ENCODE measurements at places on chromosomes 6 and 20. TPM values are rescaled to one million over a fixed set of nuclear protein-coding genes. Genes with fewer than 3 reads are reported as not detected.

SLC17A3 gene
- total RNA-seq, result 1.0 TPM

ZNF334 gene
- total RNA-seq, result not detected

PPP1R16B gene
- 0.15 TPM for total RNA-seq

SOBP gene
- 0.90 TPM for total RNA-seq

DEFB123 gene
- total RNA-seq, result not detected

CDH22 gene
- total RNA-seq, result not detected

SRSF3 gene
- 515 TPM for total RNA-seq

PCSK2 gene
- not detected for total RNA-seq

RHAG gene
- not detected for total RNA-seq

PERP gene
- 78.2 TPM for total RNA-seq

MACROD2 gene
- total RNA-seq, result 0.43 TPM

GRM1 gene
- not detected for total RNA-seq

BHLHE23 gene
- total RNA-seq, result not detected

NKX2-4 gene
- total RNA-seq, result not detected

GJA10 gene
- total RNA-seq, result not detected

ARHGAP18 gene
- total RNA-seq, result 4.4 TPM

SLC17A9 gene
- not detected for total RNA-seq

OGFRL1 gene
- 4.7 TPM for total RNA-seq

GINS1 gene
- total RNA-seq, result 34.6 TPM

TNF gene
- total RNA-seq, result 0.14 TPM

SLC32A1 gene
- not detected for total RNA-seq

VSTM2L gene
- 16.6 TPM for total RNA-seq

CLVS2 gene
- 0.25 TPM for total RNA-seq

MEP1A gene
- total RNA-seq, result not detected

TPX2 gene
- total RNA-seq, result 100 TPM

CD40 gene
- total RNA-seq, result 4.9 TPM

NEURL2 gene
- total RNA-seq, result 1.1 TPM

COL20A1 gene
- total RNA-seq, result 0.30 TPM

MICB gene
- 7.0 TPM for total RNA-seq

OXT gene
- not detected for total RNA-seq

SGK2 gene
- total RNA-seq, result 6.7 TPM

CFAP206 gene
- 0.99 TPM for total RNA-seq

ZSCAN23 gene
- total RNA-seq, result not detected

TP53TG5 gene
- total RNA-seq, result not detected

SMLR1 gene
- not detected for total RNA-seq

DAAM2 gene
- total RNA-seq, result 0.04 TPM

CST2 gene
- 0.27 TPM for total RNA-seq

MRPS26 gene
- total RNA-seq, result 107 TPM

OPRM1 gene
- not detected for total RNA-seq

CEBPB gene
- 345 TPM for total RNA-seq

KHDC1L gene
- total RNA-seq, result not detected

RAB23 gene
- 7.1 TPM for total RNA-seq

RNF39 gene
- not detected for total RNA-seq

TBC1D7 gene
- 28.4 TPM for total RNA-seq

FILIP1 gene
- 0.32 TPM for total RNA-seq

Measured in A549 treated with Mapracorat at 1 μM for 4 hours (cell line).